ENCODE measurements at places on chromosomes 2 and 18.

DNA sequence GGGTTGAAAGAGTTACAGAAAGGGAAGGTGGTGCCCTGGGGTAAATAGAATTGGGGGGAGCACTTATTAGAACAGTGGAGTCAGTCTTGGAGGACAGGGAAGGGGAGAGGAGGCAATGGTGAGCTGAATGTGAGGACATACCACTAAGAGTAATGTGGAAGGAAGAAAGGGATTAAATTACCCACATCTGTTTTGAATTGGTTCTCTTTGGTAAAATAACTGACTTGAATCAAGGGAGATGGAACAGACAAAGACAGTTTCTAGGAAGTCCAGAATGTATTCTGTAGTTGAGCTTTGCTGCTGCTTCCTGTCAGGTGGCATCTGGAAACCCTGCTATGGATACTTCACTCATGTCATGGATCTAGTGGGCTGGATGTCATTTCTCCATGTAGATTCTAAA lies 6.7 kb downstream of the SETBP1 start:
- no peak for DNase-seq

DNA sequence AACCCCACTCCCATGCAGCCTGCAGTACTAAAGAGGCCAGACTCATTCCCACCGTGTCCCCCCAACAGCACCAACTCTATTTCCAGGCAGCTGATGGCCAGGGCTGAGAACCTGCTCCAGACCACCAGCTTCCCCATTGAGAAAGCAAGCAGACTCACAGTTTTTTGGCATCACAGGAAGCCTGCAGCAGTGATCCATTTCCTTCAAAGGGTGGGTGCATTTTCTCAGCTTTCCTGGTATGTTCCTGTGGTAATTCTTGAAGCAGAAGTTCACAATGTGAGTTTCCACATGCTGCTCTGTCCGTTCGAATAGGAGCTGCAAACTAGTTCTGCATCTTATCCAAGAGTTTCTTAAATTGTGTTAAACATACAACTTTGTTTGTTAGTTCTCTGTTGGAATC lies 1249.6 kb upstream of the FAM98A start:
- DNase-seq, result no peak

DNA sequence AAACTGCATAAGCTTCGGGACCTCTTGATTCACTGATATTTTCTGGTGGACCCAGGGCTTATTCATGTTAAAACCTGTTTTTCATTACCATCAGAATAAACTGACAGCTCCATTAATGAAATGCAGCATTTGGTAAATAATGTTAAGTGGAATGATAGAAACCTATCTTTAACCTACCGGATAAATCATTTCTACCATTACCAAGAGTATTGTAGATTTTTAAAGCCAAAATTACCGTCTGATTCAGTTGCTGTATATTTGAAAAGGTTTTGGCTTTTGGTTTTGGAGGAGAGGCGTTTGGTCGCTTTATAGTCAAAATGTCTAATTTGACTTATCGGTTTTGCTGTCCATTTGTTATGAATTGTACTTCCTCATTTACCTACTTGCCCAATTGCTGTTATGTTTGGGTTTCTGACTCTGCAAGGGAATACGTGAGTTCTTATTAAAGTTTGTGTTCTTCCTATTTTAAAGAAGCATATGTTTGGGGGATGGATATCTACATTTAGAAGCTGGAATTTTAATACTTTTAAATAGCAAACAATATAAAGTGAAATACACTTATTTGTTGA lies 1.0 kb upstream of the CUL3 start:
- no peak for DNase-seq

GRCh38 chr18:9694952-9695495 lies 13.1 kb upstream of the RAB31 start:
- no peak for DNase-seq

DNA sequence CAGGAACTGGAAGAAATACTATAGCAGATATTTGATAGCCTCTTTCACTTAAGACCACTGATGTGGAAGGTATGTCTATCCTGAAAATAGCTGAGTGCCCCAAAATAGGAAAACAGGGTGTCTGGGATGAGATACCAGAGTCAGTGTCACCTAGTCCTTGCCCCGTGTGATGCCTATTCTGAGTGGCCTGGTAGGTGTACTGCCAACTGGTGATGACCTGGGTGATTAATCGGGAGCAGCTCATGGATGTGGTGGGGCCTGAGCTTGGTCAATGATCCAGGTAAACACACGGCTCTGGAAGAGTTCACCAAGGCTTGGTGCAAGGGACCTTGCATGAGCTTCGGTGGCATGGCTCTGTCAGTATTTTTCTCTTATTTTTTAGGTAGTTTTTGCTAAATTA lies 95.2 kb downstream of the TANC1 start:
- no peak for DNase-seq

DNA sequence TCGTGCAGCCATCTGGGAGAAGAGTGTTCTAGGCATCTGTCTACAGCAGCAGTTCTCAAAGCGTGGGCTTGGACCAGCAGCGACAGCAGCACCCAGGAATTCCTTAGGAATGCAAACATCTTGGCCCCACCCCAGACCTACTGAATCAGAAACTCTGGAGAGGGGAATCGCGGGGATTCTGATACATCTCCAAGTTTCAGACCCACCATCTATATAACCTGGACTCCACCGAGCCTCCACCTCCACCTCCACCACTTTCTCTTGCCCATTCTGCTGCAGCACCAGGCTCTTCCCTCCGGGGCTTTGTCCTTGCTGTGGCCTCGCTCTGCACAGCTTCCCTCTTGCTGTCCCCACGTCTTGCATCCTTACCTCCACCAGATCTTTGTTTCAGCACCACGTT lies 256.4 kb downstream of the BCL2 start:
- no peak for DNase-seq

GRCh38 chr2:119062652-119063051 lies 95.9 kb downstream of the C1QL2 start:
- DNase-seq, result no peak

GRCh38 chr2:104853534-104854497 lies at the start of gene POU3F3:
TSS of gene POU3F3 (plus strand) at chr2:104854115. CDS start at chr2:104855511, 1,396 bp downstream.
- no peak for DNase-seq

DNA sequence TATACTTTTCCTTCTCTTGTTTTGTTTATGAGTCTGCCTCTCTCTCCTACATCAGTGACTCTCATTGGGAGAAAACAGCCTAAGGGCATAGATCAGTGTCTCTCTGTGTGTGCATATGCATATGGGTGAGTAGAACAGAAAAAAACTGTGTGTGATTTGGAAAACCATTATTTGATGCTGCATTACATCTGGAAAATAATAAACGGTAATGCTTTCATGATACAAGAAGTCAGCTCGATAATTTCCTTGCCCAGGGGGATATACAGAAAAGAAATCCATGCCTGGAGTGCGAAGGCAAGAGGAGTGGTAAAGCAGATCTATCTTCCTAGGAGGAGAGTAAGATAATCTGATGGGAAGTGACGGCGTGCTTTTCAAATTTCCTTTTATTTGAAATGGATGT lies 221.5 kb upstream of the LYPD1 start:
- no peak for DNase-seq

GRCh38 chr2:230358305-230358704 lies 31.3 kb downstream of the SP140L start:
- no peak for DNase-seq

GRCh38 chr18:22399949-22400348 lies 17.8 kb downstream of the CTAGE1 start:
- no peak for DNase-seq

DNA sequence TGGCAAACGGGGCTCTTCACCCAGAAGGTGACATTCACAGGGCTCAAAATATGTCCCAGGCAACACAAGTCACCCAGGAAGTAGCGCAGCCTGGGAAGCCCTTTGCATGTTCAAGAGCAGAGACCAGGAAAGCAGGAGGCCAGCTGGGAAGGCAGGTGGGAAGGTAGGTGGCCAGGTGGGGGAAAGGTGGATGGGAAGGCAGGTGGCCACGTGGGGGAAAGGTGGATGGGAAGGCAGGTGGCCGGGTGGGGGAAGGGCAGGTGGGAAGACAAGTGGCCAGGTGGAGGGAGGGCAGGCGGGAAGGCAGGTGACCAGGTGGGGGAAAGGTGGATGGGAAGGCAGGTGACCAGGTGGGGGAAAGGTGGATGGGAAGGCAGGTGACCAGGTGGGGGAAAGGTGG lies 102.7 kb downstream of the ZNF516 start:
- no peak for DNase-seq

GRCh38 chr2:19893520-19894133 lies 8.2 kb downstream of the TTC32 start:
- no peak for DNase-seq

GRCh38 chr2:176177580-176178037 lies 10.9 kb upstream of the HOXD1 start:
- DNase-seq, result no peak

GRCh38 chr2:38218591-38218991 lies 142.6 kb upstream of the CYP1B1 start:
- no peak for DNase-seq

GRCh38 chr2:80117401-80117800 lies 187.2 kb downstream of the LRRTM1 start:
- DNase-seq, result no peak

- no peak for DNase-seq
Measured at GRCh38 chr2:54149638-54150441, 34.4 kb downstream of the ACYP2 start.

DNA sequence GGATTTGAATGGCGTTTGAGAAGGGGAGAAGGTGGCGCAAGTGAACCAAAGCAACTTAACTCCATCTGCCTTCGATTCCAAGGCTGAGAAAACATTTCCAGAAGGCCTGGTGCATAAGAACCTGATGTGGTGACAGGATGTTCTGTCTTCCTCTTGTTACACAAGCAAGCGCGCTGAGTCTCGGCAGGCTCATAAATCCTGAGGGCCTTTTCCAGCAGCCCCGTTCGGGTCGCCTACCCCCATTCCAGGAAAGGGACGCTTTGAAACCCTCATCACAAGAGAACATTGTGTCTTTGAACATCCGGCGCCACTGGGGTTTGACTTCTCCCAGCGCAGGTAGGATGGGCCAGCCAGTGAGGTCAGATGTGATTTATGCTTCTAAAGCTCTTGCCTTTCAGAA lies 403.5 kb downstream of the SETBP1 start:
- no peak for DNase-seq

DNA sequence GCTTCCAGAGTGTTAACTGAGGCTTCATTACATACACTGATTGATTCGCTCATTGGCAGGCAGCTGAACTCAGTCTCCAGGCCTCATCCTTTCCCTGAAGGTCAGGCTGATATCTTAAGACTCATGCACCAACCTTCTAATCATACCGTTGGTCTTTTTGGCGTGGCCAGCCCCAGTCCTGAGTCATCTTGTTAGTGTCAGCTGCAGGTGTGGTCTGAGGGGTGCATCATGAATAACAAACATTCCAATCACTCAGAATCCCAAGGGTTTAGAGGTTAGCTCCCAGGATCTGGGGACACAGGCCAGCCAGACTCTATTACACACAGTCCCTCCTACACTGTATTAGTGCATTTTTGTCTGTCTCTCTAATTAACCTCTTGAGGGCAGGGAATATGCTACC lies 271.5 kb downstream of the HRH4 start:
- DNase-seq, result no peak

GRCh38 chr2:58769111-58769863 lies 528.2 kb upstream of the FANCL start:
- DNase-seq, result no peak

DNA sequence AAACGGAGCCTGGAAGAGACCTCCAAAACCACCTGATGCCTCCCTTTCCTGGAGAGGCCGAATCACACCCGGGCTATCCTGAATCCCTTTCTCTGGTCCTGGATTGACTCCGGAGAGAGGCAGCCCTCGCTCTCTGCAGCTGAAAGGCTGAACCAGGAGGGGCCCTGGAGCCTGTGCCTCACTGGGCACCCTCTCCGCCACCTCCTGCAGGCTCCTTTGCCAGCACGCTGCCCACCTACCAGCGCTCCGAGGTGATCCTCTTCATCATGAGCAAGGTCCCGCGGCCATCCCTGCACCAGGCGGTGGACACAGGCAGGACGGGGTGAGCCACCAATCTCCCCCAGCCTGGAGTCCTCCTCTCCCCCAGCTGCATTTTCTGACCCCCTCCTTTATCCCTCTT lies 35.7 kb downstream of the POMC start:
- DNase-seq, result no peak

DNA sequence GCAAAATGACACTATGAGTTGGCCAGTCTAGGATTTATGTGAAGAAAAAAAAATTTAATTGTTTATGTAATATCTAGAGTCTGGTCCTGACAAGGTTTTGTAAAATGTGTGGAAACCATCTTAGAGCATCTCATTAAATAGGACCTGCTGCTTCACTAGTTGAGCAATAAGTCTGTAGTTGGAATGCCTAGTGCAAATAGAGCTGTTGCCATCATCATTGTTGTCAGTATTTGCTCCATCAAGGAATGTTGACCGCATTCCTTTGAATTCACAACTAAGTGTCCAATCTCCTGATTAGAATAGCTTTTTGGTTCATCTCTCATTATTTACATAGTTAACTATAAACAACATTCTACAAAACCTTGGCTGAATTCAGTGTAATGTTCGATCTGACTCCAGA lies 32.2 kb upstream of the RPE start:
- no peak for DNase-seq

DNA sequence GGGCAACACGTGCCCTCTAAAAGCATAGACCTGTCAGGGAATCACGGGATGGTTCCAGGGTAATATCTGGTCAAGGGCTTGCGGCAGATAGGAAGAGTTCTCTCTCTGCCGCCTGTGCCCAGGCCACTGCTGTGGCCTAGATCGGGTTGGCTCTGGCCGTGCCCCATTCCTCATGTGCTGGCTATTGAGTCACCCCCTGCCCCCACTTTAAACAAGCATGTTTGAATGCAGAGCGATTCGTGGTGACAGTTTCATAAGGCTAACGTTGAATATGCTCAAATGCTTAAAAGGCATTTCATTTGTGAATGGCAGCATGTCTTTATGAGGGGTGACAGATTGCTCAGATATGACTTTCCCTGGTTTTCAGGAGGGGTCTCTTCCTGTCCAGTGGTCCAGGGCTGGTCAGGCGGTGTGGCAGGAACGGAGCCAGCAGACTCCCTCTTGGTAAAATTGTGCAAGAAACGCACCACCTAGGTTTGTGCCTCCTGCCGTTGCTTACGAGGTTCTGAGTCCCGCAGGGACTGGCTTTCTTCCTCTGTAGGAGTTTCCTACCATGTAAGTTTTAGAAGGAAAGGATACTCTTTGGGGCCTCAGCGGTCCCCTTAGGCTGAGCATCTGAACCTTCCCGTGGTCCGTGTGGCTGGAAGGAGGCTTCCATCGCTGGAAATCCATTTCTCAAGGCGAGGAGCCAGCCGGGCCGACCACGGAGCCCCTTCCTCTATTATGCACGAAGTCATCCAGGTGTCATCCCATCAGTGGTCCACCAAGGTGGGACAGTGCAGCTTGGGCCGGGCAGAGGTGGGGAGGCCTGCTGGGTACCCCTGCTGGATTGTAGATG lies 50.2 kb downstream of the AGAP1 start:
- DNase-seq, result no peak

DNA sequence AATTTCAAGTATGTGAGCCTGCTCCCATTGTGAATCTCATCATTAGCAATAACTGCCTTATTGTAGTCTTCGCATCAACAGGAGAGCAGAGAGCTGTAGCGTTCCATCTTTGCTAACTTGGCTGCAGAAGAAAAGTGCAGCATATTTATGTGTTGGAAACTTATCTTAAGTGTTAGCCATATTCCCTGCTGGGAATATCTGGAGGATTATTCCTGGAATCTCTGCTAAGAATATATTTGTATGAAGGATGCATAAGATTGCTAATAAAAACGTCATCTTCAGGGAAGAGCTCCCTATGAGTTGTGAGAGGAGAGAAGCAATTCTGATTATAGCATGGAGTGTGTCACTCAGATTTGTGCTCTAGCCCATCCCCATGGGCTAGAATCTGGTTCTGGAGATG lies 115.1 kb upstream of the REG3G start:
- DNase-seq, result no peak
